Bronchial epithelial cell (primary cell): ENCODE measurements at places on chromosomes 13 and 19. TPM values are rescaled to one million over a fixed set of nuclear protein-coding genes. Genes with fewer than 3 reads are reported as not detected.

CYP2F1 gene
- not detected in 2 replicates for total RNA-seq

KCNK6 gene
- total RNA-seq: 19.0 and 27.8 TPM in 2 replicates

ZNF573 gene
- total RNA-seq: 3.3 and 6.6 TPM in 2 replicates

EDNRB gene
- 1.1 TPM in 1 of 2 replicates, not detected in the other for total RNA-seq

ZNF653 gene
- total RNA-seq: 5.3 and 8.3 TPM in 2 replicates

ATP4B gene
- total RNA-seq: not detected in 2 replicates

METTL21C gene
- total RNA-seq: not detected in 2 replicates

SLC10A2 gene
- total RNA-seq: not detected in 2 replicates

IER2 gene
- 32.1 and 35.2 TPM in 2 replicates for total RNA-seq

LRG1 gene
- 0.38 and 1.1 TPM in 2 replicates for total RNA-seq

ZNF331 gene
- 6.4 and 6.8 TPM in 2 replicates for total RNA-seq

COX7A1 gene
- total RNA-seq: 0.64 and 1.6 TPM in 2 replicates

LYPD3 gene
- total RNA-seq: 6.6 and 87.9 TPM in 2 replicates

ZNF225 gene
- 4.2 TPM in 2 replicates for total RNA-seq

ENOX1 gene
- 0.51 and 0.79 TPM in 2 replicates for total RNA-seq

SIGLEC5 gene
- not detected in 2 replicates for total RNA-seq
